T follicular helper cell (primary cell): ENCODE measurements at places on chromosomes 5 and 9.

GRCh38 chr5:7245121-7245651, 150.8 kb upstream of the ADCY2 start:
- DNase-seq: no peak

- no peak for DNase-seq
These were observed 81.0 kb downstream of the WWC1 start for GRCh38 chr5:168372356-168372946.

GRCh38 chr9:134410071-134410834, 84.0 kb downstream of the RXRA start:
- no peak for DNase-seq

DNA sequence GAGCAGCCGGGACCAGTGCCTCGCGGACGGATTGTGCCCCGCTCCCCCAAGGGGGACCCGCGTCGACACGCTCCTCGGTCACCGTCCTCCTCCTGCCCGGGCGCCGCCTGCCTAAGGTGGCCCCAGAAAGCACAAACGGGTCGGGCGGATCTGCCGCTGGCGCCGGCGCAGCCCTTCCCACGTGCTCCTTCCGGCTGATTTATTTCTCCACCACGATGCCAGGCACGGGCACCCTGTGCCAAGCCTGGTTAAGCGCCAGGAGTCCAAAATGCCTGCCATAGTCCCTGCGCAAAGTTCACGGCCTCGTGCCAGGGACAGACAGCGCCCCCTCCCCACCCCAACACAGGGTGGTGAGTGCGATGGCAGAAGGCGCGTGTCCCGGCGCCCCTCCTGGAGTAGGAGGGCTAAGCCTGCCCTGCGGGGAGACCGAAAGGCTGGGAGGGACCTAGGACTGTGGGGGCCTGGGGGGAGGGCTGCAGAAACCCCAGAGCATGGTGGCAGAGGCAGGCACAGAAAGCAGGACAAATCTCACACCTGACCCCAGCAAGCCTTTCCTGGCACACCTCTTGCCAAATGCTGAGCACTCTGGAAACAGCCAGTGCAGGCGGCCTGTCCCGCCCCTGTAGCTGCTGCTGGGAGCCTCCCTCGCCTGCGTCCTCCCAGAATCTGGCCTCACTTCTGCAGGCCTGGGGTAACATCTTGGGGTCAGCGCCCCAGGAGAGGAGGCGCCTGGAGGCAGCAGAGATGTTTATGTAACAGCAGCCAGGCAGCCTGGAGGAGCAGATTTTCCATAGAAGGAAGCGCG, 1.1 kb upstream of the NOTCH1 start:
- no peak for DNase-seq

DNA sequence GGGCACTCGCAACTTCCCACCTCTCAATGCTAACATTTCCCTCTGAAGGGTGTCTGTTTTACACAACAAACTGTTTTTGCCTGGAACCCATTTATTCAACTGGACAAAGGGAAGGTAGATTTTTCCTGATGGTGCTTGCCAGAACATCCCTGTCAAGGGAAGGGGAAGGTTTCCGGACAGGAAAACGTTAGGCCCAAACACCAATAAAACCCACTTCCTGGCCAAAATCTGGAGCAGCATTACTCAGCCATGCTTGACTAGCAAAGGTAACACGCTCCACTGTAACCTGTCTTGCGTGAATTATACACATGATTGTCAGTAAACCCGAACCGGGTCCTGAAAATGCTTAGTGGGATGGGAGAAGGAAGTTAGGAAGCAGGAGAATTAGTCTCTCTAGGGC, 90.2 kb downstream of the SAXO1 start:
- no peak for DNase-seq

- no peak for DNase-seq
These were observed 45.9 kb downstream of the C9orf50 start for GRCh38 chr9:129574911-129575585.

GRCh38 chr5:57033103-57033502, 81.2 kb upstream of the MIER3 start:
- DNase-seq: no peak

DNA sequence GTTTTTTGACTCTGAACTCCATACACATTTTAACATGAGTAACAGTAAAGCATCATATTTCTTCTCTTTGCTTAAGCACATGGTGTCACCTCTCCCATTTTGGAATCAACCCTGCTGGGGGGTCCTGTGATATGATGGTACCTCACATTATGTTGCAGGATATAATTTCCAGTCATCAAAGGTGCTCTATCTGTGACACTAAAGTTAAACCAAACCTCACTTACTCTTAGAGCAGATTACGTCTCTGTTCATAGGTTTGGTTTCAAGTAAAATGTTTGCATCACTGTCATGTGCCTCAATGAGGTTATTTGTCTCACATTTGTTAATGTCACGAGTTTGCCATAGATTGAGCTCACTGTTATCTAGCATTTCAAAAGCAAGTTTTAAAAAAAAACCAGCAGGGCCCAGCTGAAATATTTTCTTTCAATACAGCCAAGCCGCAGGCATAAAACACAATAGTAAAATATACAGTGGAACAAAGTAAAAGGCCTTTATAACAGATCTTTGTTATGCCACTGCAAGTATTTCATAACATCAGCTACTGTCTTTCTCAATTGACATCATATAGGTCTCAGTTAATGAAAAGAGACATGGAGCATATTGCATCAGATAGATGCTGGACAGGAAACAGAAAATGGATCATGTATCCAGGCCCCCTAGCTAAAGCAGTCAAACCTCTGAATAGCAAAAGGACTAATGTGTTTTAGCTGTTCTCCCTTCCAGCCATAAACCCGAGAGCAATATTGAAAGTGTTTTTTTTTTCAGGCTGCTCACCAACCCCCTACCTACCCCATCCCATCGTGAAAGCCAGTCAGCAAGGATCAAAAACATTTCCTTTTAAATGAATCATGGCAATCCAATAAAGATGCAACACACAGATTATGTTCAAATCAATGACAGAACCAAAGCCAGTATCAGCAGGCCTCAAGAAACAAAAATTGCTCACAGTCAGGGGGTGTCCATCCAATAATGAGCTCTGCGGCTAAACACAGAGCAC, 182.1 kb upstream of the ITGA1 start:
- no peak for DNase-seq
